ENCODE measurements at places on chromosomes 6 and 20.

- DNase-seq: no peak
Measured at GRCh38 chr20:40681165-40681564, 7.9 kb downstream of the MAFB start.

DNA sequence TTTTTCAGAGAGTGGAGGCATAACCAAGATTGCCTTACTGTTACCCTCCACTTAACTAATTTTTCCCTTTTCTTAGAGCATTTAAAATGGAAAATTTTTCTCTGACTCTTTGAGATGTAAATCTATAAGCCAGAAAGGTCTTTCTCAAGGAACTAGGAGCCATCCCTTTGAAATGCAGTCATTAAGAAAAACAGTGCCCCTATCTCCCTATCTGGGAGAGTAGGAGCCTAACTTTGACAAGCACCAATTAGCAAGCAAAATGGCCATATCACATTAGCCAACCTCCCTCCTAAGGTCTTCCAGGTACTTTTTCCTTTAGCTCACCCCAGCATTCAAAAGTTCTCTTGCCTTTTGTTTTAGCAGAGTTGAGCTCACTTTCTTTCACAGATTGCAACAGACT is 570.5 kb downstream of the EPHA7 start:
- no peak for DNase-seq

- DNase-seq: no peak
Measured at GRCh38 chr6:16274483-16274882, 36.1 kb downstream of the GMPR start.

DNA sequence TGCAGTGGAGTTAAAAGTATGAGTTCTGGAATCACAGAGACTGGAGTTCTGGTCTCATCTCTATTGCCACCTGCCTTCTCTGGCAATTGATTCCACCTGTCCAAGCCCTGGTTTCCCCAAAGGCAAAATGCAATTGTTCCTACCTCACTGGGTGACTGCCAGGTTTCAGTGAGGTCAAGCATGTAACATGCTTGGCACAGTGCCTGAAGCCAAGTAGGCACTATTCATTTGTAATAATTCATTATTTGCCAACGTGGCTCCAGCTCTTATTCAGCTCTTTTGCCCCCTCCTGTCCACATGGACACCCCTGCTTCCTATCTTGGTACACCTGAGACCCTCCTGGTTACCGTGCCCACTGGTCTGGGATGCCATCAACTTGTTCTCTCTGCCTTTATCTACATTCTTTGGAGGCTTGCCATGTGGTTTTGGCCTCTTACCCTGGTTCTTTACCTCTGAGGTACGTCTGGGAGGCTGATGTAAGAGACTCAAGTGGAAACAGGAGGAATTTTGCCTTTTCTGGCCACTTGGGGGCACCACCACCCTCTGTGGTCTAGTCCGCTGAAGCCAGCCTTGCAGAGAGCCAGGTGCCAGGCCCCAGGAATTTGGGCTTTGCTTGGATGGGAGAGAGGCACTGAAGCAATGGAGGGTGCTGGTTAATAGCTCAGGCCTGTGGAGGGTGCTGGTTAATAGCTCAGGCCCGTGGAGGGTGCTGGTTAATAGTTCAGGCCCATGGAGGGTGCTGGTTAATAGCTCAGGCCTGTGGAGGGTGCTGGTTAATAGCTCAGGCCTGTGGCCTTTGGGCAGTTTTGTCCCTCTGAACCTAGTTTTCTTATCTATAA is 1.7 kb downstream of the KCNK15 start:
- DNase-seq: no peak

GRCh38 chr20:34305333-34306230 is 2.4 kb upstream of the AHCY start:
- DNase-seq: no peak

GRCh38 chr20:9628589-9628988 is 114.2 kb downstream of the LAMP5 start:
- no peak for DNase-seq

DNA sequence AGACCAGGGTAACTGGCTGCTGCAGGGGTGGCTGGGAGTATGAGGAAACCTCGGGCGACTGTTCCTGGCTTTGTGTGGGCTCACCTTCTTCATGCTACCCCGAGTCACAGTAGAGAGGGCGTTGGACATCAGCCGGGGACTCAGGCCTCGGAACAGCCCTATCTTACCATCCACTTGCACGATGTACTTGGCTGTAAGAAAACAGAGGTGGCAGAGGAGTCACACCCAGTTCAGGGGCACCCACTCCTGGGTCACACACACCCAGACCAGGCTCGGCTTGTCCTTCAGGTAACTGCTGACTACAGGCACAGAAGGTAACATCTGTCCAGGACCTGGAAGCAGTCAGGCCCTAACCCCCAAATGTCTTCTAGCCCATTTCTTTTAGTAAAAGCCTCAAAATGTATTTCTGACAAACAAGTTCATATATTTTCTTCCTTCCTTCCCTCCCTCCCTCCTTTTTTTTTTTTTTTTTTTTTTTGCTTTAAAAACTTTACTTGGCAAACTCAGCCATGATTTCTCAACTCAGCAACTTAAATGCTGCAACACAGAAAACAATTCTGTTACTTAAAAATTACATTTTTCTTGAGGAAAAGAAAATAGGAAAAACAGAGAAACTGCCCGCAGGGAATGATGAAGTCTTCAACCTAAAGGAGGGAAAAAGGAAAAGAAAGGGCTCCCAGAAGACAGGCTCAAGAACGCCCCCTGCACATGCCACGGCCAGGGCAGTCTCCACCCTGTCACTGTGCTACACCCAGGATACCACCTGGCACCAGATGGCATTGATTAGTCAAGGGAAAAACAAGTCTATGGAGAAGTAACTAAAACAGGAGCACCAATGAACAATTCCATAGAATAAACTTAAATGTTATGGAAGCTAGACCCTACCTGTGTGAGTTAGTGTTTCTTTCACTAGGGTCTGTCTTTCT is 7.3 kb downstream of the MTCH1 start:
- DNase-seq: no peak

- no peak for DNase-seq
Measured at GRCh38 chr6:50976907-50977306, 158.2 kb downstream of the TFAP2B start.

GRCh38 chr6:138692978-138693909 is 80.3 kb upstream of the CCDC28A start:
- no peak for DNase-seq

DNA sequence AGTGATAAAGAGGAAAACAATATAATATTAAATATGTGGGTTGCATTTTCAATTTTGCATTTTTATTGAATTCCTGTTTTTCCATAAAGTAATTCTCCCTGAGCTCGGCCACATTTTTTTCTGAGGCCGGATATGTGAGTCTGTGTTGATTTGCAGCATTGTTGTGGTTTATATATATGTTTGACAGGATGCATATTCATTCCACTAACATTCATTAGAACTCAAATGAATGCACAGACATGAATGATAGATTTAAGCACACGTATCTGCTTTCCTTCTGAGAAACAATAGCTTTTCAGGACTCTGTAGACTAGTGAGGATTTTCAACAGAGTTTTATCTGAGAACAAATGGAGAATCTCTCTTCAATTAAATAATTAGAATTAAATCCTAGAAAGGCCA is 10.6 kb upstream of the EXOC2 start:
- DNase-seq: no peak

DNA sequence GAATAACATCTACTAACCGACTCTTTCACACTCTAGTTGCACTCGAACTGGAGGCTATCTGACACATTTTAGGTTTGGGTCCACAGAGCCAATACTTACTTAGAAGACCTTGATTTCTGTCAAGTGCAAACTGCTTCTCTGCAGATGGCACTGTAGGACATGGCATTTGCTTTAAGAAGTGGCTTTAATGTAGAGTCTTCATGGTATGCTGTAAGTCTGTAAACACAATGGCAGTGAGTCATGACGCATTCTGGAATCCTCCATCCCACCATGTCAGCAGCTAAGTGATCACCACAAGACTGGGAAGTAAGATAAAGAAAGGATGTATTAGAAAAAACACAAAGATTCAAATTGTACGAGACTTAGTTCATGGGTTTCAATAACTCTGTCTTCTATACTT is 377.0 kb upstream of the NOX3 start:
- DNase-seq: peak; percentile 23

DNA sequence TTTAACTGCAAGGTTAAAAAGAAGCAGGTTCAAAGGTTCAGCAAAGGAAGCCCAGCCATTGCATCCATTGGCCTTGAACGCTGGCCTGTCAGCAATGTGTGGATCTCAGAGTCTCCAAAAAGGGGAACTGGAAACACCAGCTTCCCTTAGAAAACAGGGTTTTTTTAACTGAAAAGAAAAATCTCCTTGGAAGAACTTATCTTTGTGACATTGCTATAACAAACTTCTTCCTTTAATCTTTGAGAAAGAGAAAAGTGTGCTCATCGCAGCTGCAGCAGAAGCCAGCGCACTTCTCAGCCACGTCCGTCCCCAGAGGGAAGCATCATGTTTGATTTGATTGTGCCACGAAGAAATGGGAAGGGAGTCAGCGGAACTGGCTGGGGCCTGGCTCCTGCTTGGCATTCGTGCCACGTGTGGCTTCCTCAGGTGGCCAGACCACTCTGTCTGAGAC is 215.0 kb downstream of the SYNDIG1 start:
- DNase-seq: no peak

DNA sequence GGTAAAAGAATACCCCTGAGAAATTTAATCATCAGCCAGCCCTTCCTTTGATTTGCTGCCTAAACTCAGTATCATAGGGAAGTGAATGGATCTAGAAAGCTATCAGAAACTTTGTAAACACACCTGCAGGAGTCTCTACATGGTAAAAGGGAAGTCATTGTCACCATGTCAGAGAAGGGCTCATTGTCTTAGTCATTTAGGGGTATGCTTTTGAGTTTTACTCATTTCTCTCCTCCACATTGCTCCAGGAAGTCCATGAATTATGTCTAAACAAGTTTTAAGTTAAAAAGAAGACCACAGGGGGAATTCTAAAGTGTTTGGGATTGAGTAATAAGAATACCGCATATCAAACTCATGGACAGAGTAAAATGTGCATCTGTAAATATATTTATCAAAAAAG is 2.5 kb downstream of the SLC17A1 start:
- DNase-seq: no peak

- DNase-seq: no peak
Measured at GRCh38 chr20:48287021-48287494, 501.8 kb upstream of the SULF2 start.

DNA sequence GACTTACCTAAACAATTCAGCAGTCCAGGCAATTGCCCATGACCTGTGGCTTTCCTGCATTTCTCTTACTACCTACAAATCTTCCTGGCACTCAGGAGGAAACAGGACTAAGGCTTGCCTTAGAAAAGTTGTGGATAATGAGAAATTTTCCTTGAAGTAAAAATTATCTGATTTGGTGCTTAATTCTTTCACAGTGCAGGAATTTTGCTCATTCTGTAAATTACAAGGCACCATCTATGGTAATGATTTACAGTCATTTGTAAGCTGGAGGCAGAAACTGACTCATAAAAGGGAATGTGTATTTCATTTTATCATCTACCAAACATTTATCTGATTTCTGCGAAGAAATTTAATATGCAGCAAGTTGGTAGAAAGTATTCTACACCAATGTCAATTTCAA is 211.5 kb upstream of the FKBP1C start:
- no peak for DNase-seq

DNA sequence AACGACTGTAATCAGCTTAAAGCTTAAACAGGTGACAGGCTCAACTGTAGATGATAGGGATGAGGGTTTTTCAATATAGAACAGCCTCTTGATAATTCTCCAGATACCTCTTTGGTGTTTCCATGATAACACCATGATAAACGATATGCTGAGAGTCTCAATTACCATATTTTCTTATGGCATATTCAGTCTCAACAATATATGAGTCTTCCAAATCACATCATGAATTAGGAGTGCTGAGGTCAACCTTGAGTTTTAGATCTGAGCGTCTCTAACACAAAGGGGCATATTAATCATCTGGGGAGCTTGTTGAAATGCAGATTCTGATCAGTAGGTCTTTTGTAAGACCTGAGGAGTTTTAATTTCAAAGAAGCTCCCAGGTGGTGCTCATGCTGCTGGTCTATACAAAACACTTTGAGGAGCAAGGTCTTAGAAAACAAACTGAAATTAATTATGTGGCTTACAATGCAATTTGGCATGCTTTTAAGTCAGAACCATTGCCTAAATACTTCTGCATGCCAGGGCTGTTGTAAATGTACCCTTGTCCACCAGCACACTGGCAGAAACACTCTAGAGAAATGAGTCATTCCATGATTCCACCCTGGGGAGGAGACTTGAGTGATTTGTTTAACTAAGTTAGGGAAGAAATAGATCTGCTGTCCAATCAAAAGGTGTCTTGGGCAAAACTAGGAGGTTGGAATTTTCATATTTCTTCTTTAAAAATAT is 49.6 kb downstream of the PTCHD4 start:
- DNase-seq: no peak

GRCh38 chr6:168090706-168091105 is 11.7 kb upstream of the FRMD1 start:
- DNase-seq: no peak

DNA sequence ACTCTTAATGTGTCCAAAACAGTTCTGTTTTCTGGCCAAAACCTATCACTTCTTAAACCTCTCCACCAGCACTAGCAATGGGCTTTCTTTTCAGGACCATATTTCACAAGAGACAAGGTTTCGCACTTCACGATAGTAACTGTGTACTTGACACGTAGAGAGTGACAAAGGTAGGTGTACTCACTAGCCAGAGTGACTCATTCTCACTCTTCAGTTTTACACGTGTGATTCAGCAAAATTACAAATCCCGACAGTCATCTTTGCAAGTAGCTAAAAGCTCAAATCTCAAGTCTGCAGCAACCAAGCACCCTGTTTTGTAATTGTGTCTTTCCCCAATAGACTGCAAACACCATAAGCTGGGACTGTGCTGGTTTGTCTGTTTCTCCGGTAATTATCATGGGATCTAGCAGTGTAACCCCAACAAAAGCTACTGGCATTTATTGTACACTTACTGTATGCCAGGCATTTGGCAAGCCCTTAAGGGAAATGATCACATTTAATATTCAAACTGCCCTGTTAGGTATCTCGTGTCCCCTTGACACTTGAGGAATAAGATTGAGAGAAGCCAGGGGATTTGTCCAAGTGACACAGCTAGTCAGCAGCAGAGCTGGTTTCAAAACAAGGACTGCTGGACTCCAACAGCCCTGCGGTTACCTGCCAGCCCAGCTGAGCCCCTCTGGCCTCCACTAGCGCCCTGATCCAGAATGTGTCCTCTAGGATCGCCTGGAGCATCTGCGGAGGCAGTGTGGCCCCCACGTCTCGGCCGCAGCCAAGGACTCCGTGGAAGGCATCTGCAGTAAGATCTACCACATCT is 9.9 kb downstream of the PCIF1 start:
- DNase-seq: no peak

DNA sequence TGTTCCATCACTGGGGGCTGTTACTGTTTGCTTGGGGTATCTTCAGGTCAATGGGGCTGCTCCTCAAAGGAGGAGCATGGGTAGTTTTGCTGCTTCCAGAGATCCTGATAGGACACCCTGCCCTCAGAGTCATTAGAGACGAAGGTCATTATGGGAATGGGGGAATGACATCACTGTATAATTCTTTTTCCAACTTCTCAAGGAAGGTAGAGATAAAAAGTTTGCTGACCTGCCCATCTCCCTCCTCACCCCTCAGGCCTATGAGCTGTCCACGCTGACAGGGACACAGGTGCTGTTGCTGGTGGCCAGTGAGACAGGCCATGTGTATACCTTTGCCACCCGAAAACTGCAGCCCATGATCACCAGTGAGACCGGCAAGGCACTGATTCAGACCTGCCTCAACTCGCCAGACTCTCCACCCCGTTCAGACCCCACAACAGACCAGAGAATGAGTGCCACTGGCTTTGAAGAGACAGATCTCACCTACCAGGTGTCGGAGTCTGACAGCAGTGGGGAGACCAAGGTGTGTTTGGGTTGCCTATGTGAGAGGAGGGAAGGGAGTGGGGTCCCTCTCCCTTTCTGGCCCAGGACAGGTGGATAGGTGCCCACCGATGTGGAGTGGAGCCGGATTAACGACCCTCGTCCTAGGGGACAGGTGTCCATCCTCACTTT is 2.7 kb downstream of the SRF start:
- DNase-seq: no peak

All from AG04449 (cell line).